ENCODE measurements at places on chromosomes 11 and 22.

DNA sequence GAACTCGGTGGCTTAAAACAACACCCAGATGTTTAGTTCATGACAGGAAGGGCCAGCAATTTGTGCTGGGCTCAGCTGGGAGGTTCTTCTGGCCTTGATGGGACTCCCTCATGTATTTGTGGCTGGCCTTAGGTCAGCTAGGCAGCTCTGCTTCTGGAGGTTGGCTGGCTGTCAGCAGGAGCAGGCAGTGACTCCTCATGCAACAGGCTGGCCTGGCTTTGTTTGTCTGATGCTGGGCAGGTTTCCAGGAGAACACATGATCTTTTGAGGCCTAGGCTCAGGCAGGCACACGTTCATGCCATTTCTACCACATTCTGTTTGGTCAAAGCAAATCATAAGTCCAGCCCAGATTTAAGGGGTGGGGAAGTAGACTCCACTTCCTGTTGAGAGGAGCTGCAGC is 571.2 kb downstream of the TBC1D22A start:
- DNase-seq = no peak

DNA sequence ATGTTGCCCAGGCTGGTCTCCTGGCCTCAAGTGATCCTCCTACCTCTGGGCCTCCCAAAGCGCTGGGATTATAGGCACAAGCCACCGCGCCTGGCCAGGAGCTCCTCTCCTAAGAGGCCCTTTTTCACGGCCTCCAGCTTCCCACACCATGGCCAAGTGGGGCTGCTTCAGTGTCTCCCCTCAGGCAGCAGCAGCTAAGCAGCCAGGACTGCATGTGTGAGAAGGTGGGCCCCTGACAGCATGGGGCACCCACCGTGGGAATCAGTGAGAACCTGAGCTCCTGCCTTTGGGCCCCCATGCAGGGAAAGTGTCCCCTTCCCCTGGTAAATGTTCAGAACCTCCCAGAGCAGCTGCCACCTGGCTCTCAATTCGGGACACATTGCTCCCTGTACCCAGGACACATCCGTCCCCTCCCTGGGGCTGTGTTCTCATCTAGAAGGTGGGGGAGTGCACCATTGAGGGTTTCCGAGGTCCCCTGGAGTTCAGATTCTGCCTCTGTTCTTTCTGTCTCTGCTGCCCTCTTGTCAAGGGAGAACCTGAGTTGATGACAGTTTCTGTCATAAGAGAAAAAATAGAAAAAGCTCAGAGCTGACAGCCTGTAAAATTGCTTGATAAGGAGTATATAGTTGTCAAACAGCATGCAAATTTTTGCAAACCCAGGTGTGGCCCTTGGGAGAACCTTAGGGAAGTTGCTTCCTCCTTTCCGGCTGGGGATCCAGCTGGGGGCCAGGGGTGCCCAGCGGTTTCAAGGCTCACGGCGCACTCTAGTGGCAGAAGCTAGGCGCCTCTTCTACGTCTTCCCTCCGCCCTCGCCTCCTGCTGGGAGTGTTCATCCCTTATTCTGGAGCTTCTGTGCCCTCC is 29.7 kb downstream of the FAM83F start:
- DNase-seq = peak; percentile 34

GRCh38 chr11:14185461-14185860 is 173.5 kb downstream of the RRAS2 start:
- DNase-seq = no peak

GRCh38 chr11:85776951-85777602 is 33.9 kb downstream of the SYTL2 start:
- no peak for DNase-seq
